Psoas muscle (tissue), 8 donors: ENCODE measurements at places on chromosomes 12 and 14.
A peak's percentile ranks its signal among the peaks of the same experiment; 100 is the strongest.

DNA sequence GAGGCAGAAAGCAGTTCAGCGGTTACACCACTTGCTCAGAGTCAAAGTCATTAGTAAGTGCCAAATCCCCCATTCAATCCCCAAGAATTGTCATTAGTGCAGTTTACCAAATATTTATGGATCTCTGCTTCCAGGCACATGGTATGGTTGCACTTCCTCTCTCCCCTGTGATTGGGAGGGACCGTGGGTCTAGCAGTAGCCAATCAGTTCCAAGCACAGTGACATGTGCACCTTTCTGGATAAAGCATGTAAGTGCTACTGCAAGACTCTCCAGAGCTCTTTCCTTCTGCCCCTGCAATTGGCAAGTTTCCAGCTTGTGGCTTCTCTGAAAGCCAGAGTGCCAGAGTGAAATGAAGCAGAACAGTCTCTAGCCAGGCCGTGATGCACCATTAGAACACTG, 85.3 kb upstream of the FLRT2 start:
- no peak for DNase-seq

GRCh38 chr12:93571925-93572711, at the start of gene SOCS2:
TSS of gene SOCS2 (plus strand) at chr12:93572675. CDS start at chr12:93572898, 223 bp downstream.
- peak; percentile 50 for DNase-seq

- no peak for DNase-seq
Observed at GRCh38 chr14:101945171-101945570, 19.2 kb upstream of the DYNC1H1 start.

DNA sequence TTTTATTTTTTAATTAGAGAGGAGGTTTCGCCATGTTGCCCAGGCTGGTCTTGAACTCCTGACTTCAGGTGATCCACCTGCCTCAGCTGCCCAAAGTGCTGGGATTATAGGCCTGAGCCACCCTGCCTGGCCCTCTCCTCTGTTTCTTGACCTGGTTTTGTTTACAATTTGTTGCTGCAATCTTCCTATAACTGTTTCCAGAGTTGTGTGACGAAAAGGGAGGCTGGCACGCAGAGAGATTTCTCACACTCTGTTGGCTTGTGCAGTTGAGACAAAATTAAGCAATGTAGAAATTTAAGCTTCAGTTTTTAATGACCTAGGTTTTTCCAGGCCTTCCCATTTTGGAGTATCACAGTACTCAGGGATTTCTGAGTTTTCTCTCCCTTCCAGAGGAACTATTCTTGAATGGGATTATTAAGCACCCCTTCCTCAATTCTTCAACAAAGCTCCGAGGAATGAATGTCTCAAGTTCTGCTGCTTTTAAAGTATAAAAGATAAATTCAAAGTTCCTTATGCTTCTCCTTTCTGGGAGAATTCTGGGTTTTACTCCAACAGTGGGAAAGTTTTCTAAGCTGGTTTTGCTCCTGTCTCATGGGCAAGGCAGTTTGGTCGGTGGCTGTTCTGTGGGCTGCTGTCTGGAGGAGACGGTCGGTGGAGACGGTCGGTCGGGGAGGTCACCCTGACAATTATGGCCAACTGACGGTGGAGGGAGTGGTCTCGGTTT, 20.4 kb upstream of the FOS start:
- DNase-seq: peak; percentile 76

- DNase-seq: no peak
Observed at GRCh38 chr12:91819132-91819447, 326.6 kb downstream of the BTG1 start.
